ENCODE measurements at places on chromosomes 2 and 18.

- no peak for DNase-seq
Measured at GRCh38 chr18:51012441-51012840, 17.6 kb upstream of the SMAD4 start.

- DNase-seq, result no peak
Measured at GRCh38 chr2:180325416-180326120, 318.5 kb upstream of the CWC22 start.

DNA sequence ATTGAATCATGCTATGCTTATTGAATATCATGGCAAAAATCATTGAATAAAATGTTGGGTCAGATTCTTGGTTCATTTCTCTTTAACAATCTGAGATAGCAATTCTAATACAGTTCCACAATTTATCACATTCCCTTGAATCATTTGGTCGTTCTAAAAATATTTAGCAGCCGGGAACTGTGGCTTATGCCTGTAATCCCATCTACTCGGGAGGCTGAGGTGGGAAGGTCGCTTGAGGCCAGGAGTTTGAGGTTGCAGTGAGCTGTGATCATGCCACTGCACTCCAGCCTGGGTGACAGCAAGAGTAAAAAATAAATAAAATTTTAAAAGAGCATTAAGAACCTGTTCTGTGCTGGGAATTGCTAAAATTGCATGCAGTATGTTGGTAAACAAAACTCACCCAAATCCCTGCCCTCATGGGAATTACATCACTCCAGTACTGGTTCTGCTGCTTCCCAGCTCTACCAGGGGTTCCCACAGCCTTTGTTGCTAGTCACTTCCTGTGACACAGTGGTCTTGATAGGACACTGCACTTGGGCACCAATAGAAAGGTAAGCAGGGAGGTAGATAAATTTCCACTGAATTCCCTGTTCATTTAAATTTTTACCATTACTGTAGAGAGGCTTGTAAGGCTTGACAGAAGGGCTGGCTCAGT lies 200.4 kb downstream of the CTNNA2 start:
- DNase-seq, result no peak

DNA sequence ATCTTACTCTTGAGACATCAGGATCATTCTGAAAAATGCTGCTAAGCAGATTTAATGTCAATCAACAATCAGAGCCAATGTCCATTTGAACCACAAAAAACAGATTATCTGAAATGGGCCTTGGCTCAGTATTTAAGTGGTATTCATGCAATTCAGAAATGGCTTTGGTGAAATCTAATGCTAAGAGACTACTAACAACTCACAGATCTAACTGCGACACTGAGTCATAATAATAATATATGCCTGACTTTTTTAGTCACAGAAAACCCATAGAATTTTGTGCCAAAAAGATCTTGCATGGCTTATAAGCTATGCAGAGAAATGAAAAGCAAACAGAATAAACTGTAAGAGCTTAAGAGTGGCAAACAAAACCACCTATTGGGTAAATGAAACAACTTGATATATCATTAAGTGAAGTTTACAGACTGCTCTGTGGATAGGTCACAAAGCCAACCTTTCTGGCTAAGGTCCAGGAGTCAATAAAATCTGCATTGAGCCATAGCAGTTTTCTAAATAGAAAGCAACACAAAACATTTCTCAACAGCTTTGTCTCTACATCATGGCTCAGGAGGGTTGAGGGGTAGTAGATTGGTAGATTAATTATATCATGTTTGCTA lies 234.3 kb downstream of the LRATD1 start:
- DNase-seq, result no peak

DNA sequence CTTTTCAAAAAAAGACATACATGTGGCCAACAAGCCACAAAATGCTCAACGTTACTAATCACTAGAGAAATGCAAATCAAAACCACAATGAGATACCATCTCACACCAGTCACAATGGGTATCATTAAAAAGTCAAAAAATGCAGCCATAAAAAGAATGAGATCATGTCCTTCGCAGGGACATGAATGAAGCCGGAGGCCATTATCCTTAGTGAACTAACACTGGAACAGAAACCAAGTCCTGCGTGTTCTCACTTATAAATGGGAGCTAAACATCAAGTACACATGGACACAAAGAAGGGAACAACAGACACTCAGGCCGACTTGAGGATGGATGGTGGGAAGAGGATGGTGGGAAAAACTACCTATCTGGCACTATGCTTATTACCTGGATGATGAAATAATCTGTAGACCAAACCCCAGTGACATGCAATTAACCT lies 17.8 kb upstream of the ATL2 start:
- no peak for DNase-seq

DNA sequence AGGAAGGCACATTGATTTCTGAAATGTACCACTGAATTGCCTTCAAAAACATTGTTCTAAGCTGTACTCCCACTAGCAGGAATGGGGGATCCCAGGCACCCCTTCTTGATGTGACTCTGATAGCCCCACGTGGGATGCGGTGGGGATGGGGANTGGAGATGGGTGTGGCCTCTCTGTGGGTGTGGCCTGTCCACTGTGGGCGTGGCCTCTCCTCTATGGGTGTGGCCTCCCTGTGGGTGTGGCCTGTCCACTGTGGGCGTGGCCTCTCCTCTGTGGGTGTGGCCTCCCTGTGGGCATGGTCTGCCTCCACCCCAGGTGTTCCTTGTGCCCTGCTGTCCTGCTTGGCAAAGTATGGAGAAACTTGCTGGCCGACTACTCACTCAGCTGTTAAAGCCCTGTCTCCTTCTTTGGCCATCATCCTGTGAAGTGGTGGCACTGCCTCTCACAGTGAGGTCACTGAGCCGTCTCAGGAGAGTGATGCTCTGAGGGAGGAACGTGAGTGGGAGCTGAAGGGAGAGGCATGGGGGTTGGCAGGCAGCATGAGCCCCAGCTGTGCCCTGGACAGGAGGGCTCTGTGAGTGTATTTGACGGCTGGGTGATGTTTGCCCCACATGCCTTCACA lies 6.7 kb upstream of the PARD6G start:
- no peak for DNase-seq

DNA sequence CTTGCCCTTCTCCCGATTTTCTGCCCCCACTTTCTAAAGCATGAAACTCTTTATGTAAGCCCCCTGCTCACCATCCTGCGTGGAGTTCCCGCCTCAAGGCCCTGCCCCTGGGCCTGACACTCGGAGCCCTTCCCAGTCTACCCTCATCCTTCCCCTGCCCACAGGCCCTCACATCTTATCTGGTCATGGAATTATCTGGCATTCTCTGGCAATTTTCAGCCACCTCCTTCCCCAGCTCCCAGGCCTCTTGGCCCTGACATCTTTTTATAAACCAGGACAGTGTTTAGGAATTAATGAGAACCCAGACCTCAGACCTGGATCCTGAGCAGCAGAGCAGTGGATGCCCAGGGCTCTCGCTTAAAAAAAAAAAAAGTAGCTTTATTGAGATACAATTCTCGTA lies 61.7 kb downstream of the BOLA3 start:
- DNase-seq, result no peak

- DNase-seq, result no peak
Measured at GRCh38 chr18:79632765-79633164, 46.8 kb upstream of the CTDP1 start.

- no peak for DNase-seq
Measured at GRCh38 chr2:237631801-237632585, 4.6 kb downstream of the LRRFIP1 start.

- no peak for DNase-seq
Measured at GRCh38 chr2:8469709-8470493, 212.0 kb upstream of the ID2 start.

DNA sequence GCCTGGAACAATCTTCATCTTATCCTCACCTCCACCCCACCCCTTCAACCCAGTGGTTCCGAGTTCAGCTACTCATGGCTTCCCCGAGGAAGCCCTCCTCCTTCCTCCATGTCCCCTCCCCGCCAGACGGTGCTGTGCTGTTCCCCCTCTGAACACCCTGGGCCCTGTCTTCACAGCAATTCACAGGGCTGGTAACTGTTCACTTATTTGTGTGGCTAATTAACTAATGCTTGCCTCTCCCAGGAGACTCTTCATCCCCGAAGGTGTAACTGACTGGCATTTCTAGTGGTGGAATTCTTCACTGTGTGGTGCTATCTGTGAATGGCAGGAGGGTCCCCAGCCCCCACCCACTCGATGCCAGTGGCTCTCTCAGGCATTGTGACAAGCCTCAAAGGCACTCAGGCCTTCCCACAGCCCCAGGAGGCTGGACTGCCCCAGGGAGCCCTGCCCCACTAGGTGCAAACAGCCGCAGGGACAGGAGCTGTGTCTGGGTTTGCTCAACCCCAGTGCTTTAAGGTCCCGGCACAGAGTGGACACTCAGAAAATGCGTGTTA lies 133.7 kb upstream of the ID2 start:
- no peak for DNase-seq

DNA sequence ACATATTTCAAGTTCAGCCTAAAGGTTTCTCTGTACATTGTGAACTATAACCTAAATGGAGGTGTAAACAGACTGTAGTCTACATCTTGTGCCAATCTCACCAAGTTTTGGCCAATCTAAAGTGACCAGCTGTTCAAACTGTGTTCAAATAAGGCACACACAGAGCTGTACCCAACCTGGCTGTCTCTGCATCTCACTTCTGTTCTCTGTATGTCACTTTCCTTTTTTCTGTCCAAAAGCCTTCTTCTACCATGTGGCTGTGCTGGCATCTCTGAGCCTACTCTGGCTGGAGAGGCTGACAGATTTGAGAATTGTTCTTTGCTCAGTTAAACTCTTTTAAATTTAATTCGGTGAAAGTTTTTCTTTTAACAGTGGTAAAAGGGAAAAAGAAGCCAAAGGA lies 817.9 kb downstream of the SOCS6 start:
- DNase-seq, result no peak

GRCh38 chr2:215884451-215885087 lies 128.8 kb downstream of the MREG start:
- no peak for DNase-seq

- no peak for DNase-seq
Measured at GRCh38 chr2:100948942-100949811, 52.9 kb upstream of the RPL31 start.

- DNase-seq, result no peak
Measured at GRCh38 chr2:138421971-138422335, 79.6 kb upstream of the SPOPL start.

DNA sequence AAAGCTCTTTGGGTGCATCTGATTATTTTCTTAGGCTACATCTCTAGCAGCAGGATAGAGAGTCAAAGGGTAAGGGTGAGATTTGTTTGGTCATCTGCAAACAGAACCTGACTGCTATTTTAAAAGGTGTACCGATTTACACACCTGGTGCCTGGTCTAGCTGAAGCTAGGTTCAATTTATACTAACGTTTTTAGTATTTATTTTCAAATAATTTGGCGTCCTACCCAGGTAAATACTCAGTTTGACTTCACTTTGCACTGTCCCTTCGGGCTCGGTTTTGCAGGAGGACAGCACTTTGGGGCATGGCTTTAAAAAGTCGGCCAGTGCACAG lies 683 bp downstream of the PTRHD1 start:
- DNase-seq, result no peak

- no peak for DNase-seq
Measured at GRCh38 chr2:16774091-16774490, 108.5 kb upstream of the CYRIA start.

DNA sequence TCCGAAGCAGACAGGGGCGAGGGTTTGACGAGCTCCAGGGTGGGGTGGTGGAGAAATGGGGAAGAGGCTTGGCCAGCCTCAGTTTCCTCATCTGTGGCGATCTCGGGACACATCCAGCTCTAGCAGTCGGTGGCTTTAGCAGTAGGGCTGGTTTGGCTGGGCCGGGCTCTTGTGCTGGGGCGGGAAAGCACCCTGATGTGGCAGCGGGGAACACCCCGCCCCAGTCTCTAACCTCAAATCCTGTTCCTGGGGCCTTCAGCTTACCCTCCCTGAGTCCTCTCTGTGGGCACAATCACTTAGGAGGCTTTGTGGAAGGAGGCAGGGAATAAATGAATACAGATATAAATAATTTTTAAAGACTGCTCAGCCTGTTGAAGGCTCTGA lies 26.5 kb upstream of the MCFD2 start:
- DNase-seq, result peak; percentile 69
